ENCODE measurements at places on chromosomes 2 and 18. TPM values are rescaled to one million over a fixed set of nuclear protein-coding genes. Genes with fewer than 3 reads are reported as not detected.

Gene STAT4
- 11.5 TPM for total RNA-seq

Gene KIF5C
- total RNA-seq = 0.77 TPM

- H3K27me3 ChIP-seq = no peaks in the 10 kb centered on the region
- no peaks in the 10 kb centered on the region for H3K36me3 ChIP-seq
- no peak overlapping the region for H3K4me3 ChIP-seq
- no peak for DNase-seq
Measured at GRCh38 chr18:3596324-3596636, 146.3 kb downstream of the TGIF1 start.

GRCh38 chr2:102112271-102112670, 30.3 kb upstream of the IL1R1 start:
- H3K27me3 ChIP-seq = no peaks in the 10 kb centered on the region
- DNase-seq = no peak
- H3K4me1 ChIP-seq = peaks cover 44% of the 10 kb centered on the region
- no peak overlapping the region for H3K4me3 ChIP-seq
- H3K27ac ChIP-seq = peak overlapping the region; percentile 5

- DNase-seq = peak; percentile 2
- peaks cover 1% of the 10 kb centered on the region for H3K4me1 ChIP-seq
- no peaks in the 10 kb centered on the region for H3K36me3 ChIP-seq
- no peak overlapping the region for H3K4me3 ChIP-seq
- H3K27ac ChIP-seq = peak overlapping the region; percentile 74
Measured at GRCh38 chr18:6058941-6059340, 163.6 kb upstream of the TMEM200C start.

Gene IL1F10
- not detected for total RNA-seq

DNA sequence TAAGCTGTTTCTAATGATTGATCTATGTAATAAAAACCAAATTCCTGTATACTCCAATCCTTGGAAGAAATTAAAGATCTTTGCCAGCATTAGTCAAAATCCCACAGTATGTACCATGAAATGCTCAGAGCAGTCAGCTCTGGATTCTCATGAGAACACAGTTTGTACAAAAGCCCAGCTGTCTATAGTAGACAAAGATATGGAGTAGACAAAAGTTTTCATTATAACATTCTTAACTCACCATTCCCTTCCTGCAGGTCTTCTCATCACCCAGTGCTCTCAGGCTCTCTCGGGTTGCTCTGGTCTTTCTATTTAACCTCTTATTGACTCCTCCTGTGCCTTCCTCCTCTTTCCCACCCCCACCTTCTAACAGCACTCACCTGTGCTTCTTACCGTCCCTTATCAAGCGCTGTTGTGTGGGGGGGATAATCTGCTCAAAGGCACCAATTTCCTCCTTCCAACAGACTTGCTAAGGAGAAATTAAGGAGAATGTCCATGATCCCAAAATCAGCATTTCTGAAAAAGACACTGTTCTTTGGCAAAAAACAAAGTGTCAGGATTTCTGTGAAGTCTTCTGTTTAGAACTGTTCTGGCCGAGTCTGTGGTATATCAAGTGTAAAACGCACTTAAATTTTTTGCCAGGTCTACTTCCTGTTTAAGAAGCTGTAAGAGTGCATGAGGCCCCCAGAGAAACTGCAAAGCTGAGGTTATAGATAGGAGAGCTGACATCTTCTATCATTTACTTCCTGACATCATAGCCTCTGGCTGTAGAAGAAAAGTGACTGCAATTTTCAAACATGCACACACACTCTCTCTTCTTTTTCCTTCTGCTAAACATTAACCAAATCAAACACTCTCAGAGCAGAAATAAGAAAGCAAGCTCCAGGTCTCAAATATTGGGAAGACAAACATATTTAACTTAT, 144.1 kb downstream of the EVA1A start:
- no peaks in the 10 kb centered on the region for H3K36me3 ChIP-seq
- DNase-seq = no peak
- H3K27ac ChIP-seq = no peak overlapping the region
- no peaks in the 10 kb centered on the region for H3K27me3 ChIP-seq
- no peaks in the 10 kb centered on the region for H3K4me1 ChIP-seq

- peaks cover 6% of the 10 kb centered on the region for H3K4me1 ChIP-seq
- no peak for DNase-seq
- H3K4me3 ChIP-seq = no peak overlapping the region
- no peaks in the 10 kb centered on the region for H3K27me3 ChIP-seq
Measured at GRCh38 chr2:11750422-11750821, 4.0 kb downstream of the LPIN1 start.

DNA sequence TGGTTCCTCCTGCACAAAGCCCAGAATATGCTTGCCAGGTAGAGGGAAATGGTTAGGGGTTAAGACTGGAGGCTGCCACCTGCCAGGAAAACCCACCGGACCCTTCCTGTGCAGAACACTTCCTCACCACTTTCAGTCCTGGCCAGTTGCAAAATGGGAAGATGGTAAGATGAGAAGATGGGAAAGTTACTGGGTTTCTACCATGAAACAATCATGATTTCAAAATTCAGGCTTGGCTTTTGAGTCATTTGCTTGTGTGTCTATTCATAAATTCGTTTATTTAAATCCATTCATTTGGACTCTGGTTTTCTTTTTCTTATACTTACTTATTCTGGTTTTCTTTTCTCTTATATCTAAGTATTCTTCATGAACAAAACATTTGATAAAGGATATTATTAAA, 7.2 kb downstream of the BMP10 start:
- no peaks in the 10 kb centered on the region for H3K4me1 ChIP-seq
- no peak overlapping the region for H3K27ac ChIP-seq
- H3K27me3 ChIP-seq = no peaks in the 10 kb centered on the region
- no peak overlapping the region for H3K4me3 ChIP-seq
- DNase-seq = no peak
- no peaks in the 10 kb centered on the region for H3K36me3 ChIP-seq
